GOT3 (cell line): ENCODE measurements at places on chromosomes 5 and 9.

- no peak for DNase-seq
These were observed 32.1 kb downstream of the UBTD2 start for GRCh38 chr5:172251419-172251818.

- no peak for DNase-seq
These were observed 28.1 kb downstream of the CEMIP2 start for GRCh38 chr9:71740199-71740598.

DNA sequence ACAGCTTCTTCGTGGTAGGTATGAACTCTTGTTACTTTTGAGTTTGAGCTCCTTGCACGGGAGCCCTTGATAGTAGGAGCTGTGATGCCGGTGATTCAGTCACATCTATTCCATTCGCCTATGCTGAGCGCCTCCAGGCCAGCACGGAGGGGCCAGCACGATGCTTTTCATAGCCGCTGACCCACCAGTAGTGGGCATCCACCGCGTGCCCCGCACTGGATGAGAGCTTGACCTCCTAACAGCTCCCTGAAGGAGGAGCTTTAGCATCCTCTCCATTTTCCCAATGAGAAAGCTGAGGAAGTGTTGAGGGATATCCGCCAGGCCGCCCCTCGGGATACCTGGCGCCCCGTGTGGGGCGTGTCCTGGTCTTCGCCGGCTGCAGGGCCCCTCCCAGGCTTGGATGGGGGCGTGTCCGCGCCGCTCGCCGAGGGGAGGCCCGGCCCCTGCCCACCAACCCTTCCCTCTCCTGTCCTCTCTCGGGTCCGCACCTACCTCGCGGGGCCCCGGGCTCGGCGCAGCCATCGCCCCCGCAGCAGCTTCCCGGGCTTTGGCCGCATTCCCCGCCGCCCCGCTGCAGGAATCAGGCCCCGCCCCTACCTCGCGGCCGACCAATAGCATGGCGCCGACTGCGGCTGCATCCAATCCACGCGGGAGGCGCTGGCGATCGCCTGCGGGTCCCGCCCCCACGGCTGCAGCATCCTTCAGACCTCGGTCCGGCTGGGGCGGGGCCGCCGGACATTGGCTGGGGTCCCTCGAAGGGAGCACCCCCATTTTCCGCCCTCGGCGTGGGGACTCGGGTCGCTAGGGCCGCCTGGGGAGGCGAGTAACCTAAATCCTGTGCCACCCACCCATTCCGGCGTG lies at the start of gene PIP5KL1:
PIP5KL1 (minus strand) TSS at position 547 of the 861 bp plus-strand sequence; CDS start at position 522, 25 bp downstream.
- peak; percentile 49 for DNase-seq

DNA sequence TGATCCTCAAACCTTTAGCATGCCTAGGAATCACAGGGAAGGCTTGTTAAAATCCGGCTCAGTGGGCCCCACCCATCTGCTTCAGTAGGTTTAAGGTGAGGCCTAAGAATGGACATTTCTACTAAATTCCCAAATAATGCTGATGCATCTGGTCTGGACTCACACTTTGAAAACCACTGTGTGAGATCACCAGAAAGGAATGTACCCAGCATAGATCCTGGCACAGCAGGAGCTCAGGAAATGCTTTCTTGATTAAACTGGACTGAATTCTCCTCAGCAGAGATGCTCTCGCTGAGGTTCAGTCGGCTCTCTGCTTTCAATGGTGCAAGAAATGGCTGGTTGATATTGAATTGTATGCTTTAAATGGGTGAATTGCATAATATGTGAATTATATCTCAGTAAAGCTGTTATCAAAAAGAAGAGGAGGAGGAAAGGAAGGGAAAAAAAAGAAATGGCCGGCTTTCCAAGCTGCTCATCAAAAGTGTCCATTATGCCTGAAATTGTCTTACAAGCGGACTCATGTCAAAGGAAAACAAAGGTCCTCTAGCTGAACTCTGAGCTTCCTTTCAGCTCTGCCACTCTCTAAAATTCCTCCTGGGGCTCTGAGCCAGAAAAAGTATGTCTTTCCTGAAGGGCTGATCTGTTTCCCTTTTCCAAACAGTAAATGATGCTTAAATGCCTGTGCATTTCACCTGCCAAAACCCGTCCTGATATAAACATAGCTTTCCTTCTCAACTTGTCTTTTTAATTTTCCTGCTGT lies 77.6 kb upstream of the SAP30L start:
- peak; percentile 21 for DNase-seq

DNA sequence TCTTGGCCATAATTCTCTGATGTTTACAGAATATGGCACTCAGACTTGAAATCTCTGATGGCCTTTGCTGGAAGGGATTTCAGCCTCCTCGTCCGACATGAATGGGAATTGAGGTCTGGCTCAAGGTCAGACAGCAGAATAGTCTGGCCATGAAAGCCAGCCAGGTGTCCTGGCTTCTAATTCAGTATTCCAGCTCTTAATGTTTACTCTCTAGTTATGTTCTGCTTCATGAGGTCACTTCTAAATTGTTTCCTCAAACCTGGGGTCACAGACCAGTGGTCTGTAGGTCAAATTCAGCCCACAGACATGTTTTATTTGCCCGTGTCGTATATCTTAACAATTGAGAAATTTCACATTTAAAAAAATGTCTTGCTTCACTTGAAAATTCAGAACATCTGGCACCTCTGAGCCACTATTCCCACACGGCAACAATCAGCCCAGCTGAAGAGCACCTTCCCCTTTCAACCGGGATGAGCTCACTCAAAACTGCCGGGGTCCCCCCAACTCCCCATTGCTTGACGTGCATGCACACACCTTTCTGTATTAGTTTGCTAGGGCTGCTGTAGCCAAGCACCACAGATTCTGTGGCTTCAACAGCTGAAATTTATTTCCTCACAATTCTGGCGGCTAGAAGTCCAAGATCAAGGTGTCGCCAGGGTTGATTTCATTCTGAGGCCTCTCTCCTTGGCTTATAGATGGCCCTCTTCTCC lies 243.5 kb downstream of the ENC1 start:
- DNase-seq, result no peak

DNA sequence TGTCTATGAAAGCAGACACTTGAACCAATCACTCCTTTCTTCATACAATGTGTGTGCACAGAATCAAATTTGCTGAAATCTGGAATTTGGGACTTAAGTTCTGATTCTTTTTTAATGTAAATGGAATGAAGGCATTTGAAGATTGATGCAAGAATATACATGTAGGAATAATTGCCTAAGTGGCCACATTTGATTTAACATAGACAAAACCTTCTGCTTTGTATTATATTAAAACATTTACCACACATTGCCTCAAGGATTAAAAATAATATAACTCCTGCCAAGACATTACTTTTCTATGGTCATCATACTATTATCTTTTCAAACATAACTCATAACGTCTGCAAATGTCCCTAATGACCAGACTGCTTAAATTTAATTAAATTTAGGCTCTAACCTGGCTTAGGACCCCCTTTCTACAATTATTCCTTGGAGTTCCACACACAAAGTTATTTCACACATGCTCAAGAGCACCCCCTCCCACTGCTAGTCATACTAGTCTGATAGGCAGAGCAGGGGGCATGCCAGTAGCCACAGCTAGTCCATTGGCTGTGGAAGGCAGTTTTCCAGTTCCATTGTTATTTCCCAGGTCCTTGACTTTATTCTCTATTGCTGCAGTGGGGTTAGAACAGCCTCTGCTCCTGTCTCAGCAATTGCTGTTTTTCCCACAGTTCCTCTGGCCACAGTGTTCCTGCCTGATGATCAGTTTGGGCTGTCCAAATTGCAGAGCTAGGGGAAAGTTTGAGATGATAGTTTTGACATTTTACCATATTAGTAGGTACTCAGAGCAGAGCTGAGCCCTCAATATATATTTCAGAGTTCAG lies 360.6 kb upstream of the GRAMD2B start:
- DNase-seq, result no peak

DNA sequence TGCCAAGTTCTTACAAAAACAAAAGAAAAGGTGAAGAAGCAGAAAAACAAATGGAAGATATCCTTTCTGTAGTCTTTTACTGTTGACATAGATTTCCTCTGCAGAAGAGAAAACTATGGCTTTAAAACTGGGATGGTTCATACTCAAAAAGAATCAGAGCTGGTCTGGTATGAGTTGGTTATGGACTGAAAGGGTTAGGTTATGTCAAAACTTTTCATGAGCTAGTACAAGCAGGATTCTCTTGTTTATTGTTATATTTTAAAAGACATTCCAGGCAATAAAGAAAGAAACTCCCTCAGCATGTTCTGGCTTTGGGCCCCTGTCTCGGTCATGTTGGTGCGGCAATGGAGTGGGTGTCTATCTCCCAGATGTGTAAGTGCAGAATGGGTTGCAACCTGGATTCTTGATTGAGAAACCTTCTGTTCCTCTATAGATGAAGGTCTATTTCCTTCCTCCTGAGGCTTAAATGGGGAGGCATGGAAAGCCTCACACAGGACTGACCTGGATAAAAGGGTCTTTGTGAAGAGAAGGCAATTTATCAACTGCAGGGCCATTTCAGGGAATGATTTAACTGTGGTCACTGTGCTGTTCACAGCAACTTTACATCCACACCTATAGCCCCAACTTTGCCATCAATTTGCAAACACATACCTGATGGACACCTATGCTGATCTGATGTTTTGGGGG lies 209.6 kb upstream of the TNC start:
- no peak for DNase-seq

- no peak for DNase-seq
These were observed 1398.3 kb upstream of the CDH6 start for GRCh38 chr5:29795096-29795652.

- DNase-seq, result no peak
These were observed 36.2 kb upstream of the DAP start for GRCh38 chr5:10797261-10797660.
